ENCODE measurements at places on chromosomes 12 and 14. TPM values are rescaled to one million over a fixed set of nuclear protein-coding genes. Genes with fewer than 3 reads are reported as not detected.

GRCh38 chr14:39853441-39853840 lies 421.2 kb upstream of the FBXO33 start:
- peaks cover 3% of the 10 kb centered on the region for H3K4me1 ChIP-seq
- no peak overlapping the region for H3K27ac ChIP-seq
- no peak for DNase-seq
- no peak overlapping the region for H3K4me3 ChIP-seq
- no peaks in the 10 kb centered on the region for H3K27me3 ChIP-seq

The TMEM119 gene
- polyA plus RNA-seq, result 0.06 TPM

DNA sequence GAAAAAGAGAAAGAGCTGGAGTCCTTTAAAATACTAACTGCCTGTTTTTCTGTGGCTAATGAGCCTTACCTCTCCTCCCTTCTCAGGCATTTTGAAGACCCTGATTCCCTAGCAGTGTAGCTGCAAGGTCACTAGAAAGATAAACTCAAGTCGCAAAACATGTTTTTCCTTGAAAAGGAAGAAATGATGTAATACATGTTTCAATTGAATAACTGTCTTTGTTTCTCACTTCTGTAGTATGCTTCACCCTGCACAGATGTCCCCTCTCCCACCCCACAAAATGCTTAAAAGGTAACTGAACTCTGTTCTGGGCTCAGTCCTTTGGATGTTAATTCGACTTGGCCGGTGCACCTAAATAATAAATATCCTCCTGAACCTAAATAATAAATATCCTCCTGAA lies 1350.3 kb downstream of the TMEM121 start:
- H3K36me3 ChIP-seq, result no peaks in the 10 kb centered on the region
- no peak for DNase-seq
- H3K4me1 ChIP-seq, result no peaks in the 10 kb centered on the region
- no peaks in the 10 kb centered on the region for H3K27me3 ChIP-seq
- no peak overlapping the region for H3K4me3 ChIP-seq
- no peak overlapping the region for H3K27ac ChIP-seq

- H3K27me3 ChIP-seq, result no peaks in the 10 kb centered on the region
- DNase-seq, result peak; percentile 53
- H3K4me1 ChIP-seq, result 0 out of 2 replicates have a peak, but pooled peaks cover 11% of the 10 kb centered on the region
- H3K4me3 ChIP-seq, result peak overlapping the region; percentile 88
- H3K27ac ChIP-seq, result no peak overlapping the region
- peaks cover 15% of the 10 kb centered on the region for H3K36me3 ChIP-seq
These were observed 1.9 kb upstream of the LLPH start for GRCh38 chr12:66132408-66132807.

The GALNT4 gene
- polyA plus RNA-seq, result 1.1 TPM

GRCh38 chr14:102481791-102482238 lies 27.8 kb downstream of the ANKRD9 start:
- H3K4me3 ChIP-seq, result no peak overlapping the region
- no peak overlapping the region for H3K27ac ChIP-seq
- no peaks in the 10 kb centered on the region for H3K4me1 ChIP-seq
- DNase-seq, result no peak
- H3K36me3 ChIP-seq, result no peaks in the 10 kb centered on the region

GRCh38 chr12:26822026-26822425 lies 11.0 kb downstream of the ITPR2 start:
- no peak for DNase-seq
- H3K36me3 ChIP-seq, result no peaks in the 10 kb centered on the region
- peaks cover 54% of the 10 kb centered on the region for H3K4me1 ChIP-seq
- H3K27me3 ChIP-seq, result no peaks in the 10 kb centered on the region
- no peak overlapping the region for H3K4me3 ChIP-seq

Measured in GM23338 (cell line).